ENCODE measurements at places on chromosomes 11 and 22.

GRCh38 chr11:75533896-75534258, 8.1 kb upstream of the GDPD5 start:
- DNase-seq: no peak

DNA sequence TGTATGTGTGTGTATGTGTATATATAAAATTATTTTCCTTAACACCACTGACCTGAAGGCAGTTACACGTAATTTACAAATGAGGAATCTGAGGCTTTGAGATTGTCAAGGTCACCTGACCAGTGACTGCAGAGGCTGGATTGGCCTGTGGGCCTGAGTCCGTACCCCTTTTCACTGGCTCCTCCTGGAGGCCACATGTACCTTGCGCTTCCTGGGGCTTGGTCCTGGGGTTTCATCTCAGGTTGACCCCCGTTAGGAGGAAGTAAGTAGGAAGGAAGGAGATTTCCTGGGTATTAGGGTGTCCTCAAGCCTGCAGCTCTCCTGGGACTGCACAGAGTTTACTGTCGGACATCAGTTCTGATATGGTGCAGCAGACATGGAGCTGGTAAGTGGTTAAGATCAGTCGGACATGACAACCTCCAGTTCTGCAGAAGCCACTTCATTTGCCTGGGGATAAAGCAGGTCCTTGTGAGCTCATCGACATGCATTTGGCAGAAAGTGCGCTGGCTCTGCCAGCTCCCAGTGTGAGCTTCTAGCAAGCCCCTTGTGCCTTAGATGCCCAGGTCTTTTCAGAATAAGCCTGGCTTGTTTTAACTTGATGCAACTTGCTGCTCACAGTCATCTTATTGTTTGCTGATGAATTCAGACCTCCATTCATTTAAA, 36.6 kb downstream of the ST3GAL4 start:
- DNase-seq: peak; percentile 94

- DNase-seq: no peak
These were observed 118.9 kb upstream of the NECTIN1 start for GRCh38 chr11:119847853-119848252.

DNA sequence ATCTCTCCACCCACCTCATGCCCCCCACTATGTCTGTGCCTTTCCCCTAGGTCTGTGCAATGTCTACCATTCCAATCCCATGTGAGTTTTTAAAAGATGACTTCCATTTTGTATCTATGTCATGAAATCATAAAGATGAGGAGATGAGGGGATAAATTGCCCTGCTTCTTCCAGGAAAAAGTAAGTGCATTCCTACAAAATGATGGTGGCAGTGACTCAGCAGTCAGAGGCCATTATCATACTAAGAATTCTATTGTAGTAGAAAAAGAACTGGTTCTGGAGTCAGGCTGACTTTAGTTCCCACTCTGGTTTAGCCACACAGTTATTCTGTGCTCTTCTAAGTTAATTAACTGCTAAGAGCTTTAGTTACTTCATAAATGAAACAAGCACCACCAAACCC, 89.6 kb upstream of the API5 start:
- no peak for DNase-seq

DNA sequence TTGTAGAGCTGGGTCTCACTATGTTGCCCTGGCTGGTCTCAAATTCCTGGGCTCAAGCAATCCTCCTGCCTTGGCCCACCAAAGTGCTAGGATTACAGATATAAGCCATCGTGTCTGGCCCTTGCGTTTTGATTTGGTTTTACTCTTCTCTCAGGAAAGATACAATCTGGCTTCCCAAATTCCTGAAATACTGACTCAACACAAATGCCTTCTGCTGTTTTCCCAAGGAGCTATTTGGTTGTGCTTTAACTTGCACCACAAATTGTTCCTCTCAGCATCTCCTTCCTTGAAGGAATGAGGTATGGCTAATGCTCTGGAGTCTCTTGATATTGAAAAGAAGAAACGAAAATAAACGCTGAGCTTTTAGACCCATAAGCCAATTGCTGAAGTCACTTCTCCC, 110.0 kb upstream of the PAX6 start:
- DNase-seq: no peak

DNA sequence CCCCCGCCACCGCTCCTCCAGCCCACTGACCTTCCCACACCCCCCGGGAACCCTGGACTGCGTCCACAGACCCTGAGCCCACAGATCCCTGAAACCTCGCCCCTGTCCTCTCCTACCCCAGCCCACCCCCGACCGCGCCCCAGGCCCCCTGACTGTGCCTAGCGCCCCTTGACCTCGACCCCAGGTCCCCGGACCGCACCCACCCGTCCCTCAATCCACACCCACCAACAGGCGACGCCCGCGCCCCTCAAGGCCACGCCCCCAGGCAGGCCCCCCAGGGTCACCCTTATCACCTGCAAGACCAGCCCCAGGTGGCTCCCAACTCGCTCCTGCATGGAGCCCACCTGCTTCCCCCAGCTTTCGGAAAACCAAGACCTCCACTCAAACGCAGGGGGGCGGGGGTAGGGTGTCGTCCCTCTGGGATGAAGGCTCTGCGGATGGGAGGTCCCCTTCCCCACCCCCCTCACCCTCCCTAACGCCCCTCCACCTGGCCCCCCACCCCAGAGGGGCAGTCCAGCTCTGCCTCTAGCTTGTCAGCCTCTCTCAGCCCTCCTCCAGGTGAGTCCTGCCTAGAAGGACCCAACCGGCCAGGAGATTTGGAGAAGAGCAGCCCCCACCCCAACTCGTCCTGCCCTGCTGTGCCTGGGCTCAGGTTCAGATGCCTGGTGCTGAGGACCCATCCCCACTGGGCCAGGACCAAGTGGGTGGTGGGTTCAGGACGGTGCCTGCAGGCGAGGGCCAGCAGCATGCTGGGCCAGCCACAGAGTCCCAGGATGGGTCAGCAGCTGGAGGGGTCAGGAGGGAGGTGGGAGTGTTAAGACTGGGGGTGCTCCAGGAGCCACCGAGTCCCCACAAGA, 3.1 kb upstream of the IL17REL start:
- no peak for DNase-seq

GRCh38 chr11:81286550-81286949, 1447.1 kb downstream of the FAM181B start:
- no peak for DNase-seq

- DNase-seq: no peak
These were observed 78.3 kb upstream of the MYO18B start for GRCh38 chr22:25663654-25664053.
